ENCODE measurements at places on chromosomes 7 and 10.

GRCh38 chr10:30765616-30766015, 136.1 kb upstream of the LYZL2 start:
- no peak for DNase-seq

DNA sequence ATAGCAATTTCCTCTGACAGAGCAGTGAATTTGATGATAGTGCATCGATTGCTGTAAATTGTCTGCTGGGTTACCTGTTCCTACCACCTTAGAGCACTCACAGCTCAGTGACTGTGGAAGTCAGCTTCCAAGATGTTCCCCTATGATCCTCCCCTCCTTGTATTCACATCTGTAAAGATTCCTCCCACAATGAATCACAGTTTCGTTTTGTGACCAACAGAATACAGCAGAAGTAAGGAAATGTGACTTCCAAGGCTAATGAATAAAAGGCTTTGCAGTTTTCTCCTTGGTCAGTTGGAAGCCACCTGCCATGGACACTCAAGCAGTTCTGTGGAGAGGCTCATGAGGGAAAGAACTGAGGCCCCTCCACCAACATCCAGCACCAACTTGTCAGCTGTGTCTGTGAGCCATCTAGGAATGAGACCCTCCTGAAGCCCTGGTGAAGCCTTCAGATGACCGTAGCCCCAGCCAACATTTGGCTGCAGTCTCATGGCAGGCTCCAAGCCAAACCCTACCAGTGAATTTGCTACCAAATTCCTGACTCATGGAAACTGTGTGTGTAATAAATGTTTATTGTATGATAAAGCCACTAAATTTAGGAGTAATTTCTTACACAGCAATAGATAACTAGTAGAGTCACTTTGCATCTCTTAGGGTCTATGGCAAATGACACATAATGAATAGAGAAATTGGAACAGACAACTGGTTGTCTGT, 309.5 kb upstream of the NPVF start:
- DNase-seq = no peak

- peak; percentile 6 for DNase-seq
Observed at GRCh38 chr7:40455485-40455884, 320.7 kb downstream of the SUGCT start.

- DNase-seq = peak; percentile 55
Observed at GRCh38 chr10:49165821-49166483, 22.2 kb downstream of the TMEM273 start.

DNA sequence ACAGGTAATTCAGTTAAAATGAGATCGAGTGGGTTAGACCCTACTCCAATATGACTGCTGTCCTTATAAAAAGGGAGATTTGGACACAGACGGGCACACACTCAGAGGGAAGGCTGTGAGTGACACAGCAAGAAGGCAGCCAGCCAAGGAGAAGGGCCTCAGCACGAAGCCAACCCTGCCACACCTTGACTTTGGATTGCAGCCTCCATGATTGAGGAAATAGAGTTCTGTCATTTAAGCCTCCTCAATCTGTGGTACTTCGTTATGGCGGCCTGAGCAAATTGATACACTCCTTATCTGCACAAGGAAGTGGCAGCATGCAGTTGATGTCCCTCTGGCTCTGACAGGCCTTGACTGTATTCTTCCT, 43.8 kb downstream of the SH2D4B start:
- no peak for DNase-seq
